Left ventricle myocardium inferior (tissue), 1 donor: ENCODE measurements at places on chromosomes 2 and 18. TPM values are rescaled to one million over a fixed set of nuclear protein-coding genes. Genes with fewer than 3 reads are reported as not detected.

DNA sequence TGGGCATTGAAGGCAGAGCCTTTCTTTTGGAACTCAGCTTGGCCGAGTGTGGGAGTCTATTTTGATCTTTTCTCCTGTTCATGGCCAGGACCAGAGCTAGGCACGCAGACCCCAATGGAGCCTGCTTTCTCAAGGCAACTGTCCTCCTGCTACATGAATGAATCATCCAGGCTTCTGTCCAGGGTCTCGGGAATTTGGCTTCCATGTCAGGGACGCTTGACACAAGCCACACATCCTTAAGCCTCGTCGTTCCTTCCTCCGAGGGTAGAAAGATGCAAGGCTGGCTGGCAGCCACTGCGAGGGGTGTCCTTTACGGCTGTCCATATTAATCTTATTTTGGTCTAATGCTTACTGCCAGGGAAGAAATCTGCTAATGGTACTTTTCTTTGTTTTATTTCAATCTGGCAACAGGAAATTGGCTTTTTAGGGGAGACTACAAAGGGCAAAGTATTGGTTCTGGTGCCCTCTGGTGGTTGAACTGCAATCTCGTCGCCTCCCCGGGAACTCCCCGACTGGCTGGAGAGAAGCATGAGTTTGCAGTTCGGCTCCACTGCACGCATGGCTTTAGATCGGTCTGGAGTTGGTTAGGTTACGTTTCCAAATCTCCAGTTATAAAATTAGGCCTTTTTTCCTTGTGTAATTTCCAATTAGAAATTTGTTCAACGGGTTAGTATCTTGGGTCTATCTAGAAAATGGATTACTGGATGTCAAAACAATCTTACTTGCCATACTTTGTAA, 135.2 kb downstream of the ALPK2 start:
- H3K36me3 ChIP-seq: no peaks in the 10 kb centered on the region
- H3K4me1 ChIP-seq: peaks cover 30% of the 10 kb centered on the region
- peak overlapping the region; percentile 73 for H3K27ac ChIP-seq
- H3K27me3 ChIP-seq: peaks cover 6% of the 10 kb centered on the region
- H3K4me3 ChIP-seq: peak overlapping the region; percentile 39

GRCh38 chr2:18645315-18645714, 55.9 kb upstream of the NT5C1B start:
- H3K27ac ChIP-seq: no peak overlapping the region
- no peak overlapping the region for H3K4me3 ChIP-seq
- no peaks in the 10 kb centered on the region for H3K36me3 ChIP-seq

Gene SLC25A12
- 110 TPM for total RNA-seq

Gene UXS1
- 26.7 TPM for total RNA-seq

Gene PRSS56
- not detected for total RNA-seq

Gene TUBA3E
- total RNA-seq: 47.1 TPM

Gene RTN4
- total RNA-seq: 105 TPM
